NCI-H1694 (cell line): ENCODE measurements at places on chromosomes 12 and 14.

DNA sequence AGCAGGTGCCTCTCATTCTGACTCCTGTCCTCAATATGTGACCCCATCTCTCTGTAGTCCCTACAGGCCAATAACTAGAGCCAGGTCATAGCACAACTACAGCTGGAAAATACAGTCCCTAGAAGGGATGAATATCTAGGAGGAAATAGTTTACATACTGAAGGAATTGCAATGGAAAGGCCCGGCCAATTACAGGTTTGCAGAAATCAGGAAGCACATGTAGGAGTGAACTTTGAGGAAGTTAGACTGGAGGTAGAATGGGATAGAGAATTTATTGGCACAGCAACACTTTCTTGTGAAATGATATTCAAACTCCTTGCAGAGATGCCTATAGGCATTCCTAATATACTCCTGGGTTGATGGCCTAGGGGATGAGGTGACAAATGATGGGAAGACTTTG, 257.3 kb downstream of the GRIN2B start:
- DNase-seq: no peak

- no peak for DNase-seq
Observed at GRCh38 chr12:27304856-27305255, 27.8 kb upstream of the BMAL2 start.

DNA sequence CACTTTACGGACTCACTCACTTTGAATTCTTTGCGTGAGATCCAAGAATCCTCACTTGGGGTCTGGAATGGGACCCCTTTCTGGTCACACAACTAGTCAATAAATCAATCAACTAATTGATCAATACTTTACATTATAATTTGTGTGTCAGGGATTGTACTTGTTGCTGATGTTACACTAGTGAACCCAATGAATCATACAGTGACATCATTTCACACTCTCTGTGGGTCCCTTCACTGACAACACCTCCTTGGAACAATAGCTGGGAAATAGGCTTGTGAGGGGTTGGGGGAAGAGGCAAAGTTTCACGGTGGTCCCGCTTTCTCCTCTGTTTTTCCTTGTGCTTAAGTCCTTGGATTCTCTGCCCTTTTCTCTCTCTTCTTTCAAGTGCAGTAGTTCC, 35.0 kb downstream of the TPH2 start:
- no peak for DNase-seq

DNA sequence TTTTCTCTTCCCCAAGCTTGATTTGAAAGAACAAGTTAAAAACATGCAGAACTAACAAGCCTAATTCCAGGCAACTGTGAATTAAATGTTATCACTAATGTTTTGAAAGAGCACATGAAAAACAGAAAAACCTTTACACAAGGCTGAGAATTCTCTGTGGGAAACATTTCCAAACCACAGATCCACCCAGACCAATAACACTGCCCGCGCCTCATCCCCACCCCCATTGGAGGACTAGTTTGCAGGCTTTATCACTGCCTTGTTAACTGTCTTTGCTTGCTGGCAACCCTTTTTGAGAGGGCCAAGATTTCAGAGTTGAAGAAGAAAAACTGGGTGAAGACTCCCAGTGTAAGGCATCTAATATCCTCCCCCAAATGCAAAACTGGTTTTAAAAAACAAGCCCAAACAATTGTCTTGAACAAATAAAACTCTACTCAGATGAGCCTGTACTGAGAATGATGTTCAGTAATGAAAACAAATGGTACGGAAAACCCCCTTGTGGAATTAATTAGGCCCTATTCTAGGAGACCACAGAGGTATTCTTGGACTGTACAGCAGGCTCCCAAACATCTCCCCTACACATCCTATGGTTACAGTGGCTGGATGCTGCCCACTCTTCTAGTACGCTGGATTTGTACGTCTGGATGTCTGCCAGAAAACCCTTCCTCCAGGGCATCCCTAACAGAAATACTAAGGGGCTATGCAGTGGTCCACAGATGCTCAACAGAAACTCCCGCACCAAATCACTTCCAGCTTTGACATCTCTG, 5.8 kb downstream of the MAX start:
- no peak for DNase-seq

- no peak for DNase-seq
Observed at GRCh38 chr12:89856431-89856830, 147.8 kb upstream of the ATP2B1 start.

- DNase-seq: no peak
Observed at GRCh38 chr14:74141703-74142102, 56.9 kb downstream of the LIN52 start.

- no peak for DNase-seq
Observed at GRCh38 chr12:130588696-130589539, 127.2 kb downstream of the RIMBP2 start.

GRCh38 chr14:65204056-65204455, 101.7 kb upstream of the MAX start:
- no peak for DNase-seq

GRCh38 chr12:123013185-123014095, 33.0 kb downstream of the ARL6IP4 start:
- DNase-seq: no peak

GRCh38 chr12:87169010-87169409, 860.2 kb downstream of the C12orf50 start:
- no peak for DNase-seq

- DNase-seq: no peak
Observed at GRCh38 chr14:76257111-76257803, 105.5 kb downstream of the GPATCH2L start.

DNA sequence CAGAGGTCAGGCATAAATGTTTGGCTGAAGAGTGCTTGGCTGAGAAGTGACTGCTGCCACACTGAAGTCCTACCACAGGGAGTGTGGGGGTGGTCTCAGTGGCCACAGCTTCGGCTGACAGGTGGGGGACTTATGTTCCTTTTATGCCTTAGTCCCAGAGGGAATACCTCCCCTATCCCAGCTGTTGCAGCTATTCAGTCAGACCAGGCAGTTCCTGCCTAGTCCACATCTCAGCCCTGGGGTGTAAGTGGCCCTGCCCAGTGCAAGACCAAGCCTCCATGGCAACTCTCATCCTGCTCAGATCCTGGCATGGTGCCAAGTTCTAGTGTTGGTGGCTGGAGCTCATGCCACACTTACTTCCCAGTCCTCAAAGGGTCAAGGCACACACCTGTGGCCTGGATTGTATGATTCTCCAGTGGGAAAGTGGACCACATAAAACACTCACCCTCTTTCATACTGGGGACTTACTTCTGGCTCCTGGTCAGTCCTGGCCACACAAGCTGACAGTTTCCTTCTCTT, 161.3 kb upstream of the CAND1 start:
- no peak for DNase-seq

GRCh38 chr12:2247120-2247519, 194.3 kb downstream of the CACNA1C start:
- DNase-seq: no peak

- DNase-seq: no peak
Observed at GRCh38 chr12:85821206-85821605, 15.0 kb downstream of the RASSF9 start.

- DNase-seq: no peak
Observed at GRCh38 chr12:44441155-44441554, 435.0 kb downstream of the NELL2 start.

DNA sequence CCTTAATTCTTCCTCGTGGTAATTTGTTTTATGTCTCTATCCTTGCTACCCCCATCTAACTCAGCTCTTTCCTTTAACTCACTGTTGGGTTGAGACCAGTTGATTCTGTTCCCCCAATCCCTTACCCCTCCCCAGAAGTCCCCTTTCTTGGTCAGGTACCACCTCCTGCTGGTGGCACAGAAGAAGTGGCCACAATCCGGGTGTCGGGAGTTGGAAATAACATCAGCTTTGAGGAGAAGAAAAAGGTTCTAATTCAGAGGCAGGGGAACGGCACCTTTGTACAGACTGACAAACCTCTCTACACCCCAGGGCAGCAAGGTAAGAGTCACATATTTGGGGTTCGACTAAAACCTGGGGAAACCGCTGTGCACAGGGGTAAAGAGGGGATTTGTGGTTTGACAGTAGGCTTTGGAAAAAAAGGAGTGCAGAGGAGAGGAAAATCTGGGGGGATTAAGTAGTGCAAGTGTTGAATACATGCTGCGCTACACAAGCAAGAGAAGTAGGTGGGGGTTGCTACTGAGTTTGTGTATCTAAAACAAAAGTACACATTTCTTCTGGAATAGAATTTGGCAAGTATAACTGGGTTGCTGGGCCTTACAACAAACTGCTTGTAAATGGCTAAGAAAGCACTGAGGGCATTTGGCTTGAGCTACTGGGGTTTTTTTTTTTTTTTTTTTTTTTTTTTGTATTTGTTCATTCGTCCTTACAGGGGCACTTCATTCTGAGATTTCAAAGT, 1.3 kb downstream of the A2ML1 start:
- DNase-seq: no peak

GRCh38 chr12:49200919-49201594, 12.2 kb upstream of the TUBA1A start:
- peak; percentile 47 for DNase-seq

- DNase-seq: no peak
Observed at GRCh38 chr14:79972230-79972629, 239.1 kb downstream of the DIO2 start.

- DNase-seq: no peak
Observed at GRCh38 chr14:52253503-52253902, 14.0 kb upstream of the PTGDR start.

DNA sequence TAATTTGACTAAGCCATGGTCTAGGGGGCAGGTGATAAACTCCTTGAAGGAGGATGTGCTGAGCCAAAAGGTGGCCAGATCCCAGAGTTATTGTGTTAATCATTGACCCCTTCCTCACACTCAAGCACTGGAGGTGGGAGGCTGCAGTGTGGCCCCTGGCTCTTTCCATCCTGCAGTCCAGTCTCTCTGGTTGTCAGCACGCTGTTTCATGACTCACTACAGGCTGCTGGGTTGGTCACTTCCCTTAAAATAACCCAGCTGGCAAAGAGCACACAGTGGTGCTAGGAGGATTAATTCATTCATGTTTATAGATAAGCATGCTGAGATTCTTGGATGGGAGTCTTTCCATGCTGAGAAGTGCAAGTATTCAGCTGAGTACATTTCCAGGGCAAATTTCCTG, 228.9 kb downstream of the ANO2 start:
- no peak for DNase-seq

DNA sequence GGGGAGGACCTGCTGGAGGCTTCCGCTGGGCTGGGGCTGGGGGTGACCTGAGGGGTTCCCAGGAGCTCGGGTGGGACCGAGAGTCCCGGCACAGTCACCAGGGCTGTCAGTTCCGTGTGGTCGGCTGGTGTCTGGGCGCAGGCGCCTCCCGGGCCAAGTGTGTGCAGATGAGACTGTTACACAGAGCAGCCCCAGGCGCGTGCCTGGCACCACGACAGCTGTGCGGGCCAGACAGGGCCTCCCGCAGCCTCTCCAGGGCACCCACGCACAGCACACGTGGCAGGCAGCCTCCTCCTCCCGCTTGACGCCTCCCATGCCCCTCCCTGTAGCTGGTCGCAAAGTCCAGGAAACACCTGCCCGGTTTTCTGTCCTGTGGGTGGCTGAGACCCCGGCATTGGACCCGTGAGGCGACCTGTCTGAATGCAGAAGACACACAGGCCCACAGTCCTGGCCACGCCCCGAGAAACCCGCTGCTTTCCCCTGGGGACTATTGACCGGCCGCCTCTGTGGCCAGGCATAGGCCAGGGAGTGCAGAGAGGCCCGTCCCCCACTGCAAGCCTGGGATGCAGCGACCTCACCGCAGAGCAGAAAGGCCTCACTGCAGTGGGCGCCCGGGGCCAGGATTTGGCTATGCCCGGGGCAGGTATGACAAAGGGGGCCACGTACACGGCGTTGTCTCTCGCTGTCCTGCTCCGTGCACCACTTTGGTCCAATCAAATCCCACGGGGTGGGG, 12.1 kb upstream of the GALNT9 start:
- no peak for DNase-seq

- DNase-seq: no peak
Observed at GRCh38 chr14:22530127-22530526, 58.9 kb downstream of the DAD1 start.

- DNase-seq: peak; percentile 32
Observed at GRCh38 chr12:90978117-90978770, 23.3 kb upstream of the CCER1 start.

DNA sequence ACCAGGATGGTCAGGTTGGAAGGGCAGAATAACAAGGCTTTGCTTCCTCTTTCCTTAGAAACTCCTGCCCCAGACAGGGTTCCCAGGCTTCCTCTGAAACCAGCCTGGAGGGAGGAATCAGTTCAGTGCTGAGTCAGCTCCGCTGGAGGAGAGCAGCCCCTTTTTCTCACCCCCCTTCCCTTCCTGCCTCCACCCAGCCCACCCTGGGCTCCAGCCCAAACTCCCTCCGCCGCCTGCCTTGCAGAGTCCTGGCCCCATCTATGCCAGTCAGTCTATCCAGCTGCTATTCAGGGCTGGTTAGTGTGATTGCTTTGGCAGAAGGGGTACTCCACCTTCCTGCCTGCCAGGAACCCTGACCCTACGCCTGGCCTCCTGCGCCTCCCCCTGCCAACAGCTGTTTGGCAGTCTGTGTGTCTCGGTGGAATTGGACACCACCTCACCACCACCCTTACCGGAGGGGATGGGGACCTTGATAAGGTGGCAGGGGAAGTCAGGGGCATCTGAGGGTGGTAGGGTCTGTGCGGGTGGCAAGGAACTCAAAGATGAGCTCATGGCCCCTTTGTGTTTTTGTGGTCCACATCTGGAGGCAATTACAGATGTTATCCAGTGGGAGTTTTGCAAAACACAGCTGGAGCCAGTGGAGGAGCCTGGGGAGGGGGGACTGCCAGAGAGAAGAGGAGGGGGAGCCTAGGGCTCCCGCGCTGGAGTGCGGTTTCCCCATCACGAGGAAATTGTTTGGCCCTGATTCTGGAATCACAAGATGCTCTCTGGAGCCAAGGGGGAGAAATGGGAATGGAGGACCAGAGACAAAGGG, 12.2 kb downstream of the MMP14 start:
- peak; percentile 25 for DNase-seq

DNA sequence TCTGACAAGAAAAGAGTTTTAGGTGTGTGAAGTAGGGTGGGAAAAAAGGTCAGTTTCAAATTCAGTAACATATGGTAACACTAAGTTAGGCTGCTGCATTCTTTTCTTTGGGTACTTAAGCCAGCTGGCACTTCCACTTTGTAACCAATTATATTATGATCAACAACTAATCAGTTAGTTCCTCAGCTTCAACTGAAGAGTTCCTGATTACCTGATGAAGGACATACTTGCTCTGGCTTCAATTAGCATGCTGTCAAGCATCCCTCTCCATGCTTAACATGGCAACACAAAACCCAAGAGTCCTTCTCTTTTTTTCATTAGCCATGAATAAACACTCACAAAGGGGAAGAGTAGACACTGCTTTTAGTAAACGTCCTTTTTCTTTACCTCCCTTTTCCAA, 6.8 kb upstream of the KANSL2 start:
- no peak for DNase-seq

GRCh38 chr12:47383942-47384341, 304.2 kb upstream of the AMIGO2 start:
- no peak for DNase-seq

- DNase-seq: no peak
Observed at GRCh38 chr12:100576331-100577036, 3.0 kb downstream of the GAS2L3 start.
